ENCODE measurements at places on chromosomes 7 and 10.

GRCh38 chr7:11584406-11585031 lies 247.5 kb downstream of the THSD7A start:
- DNase-seq: no peak

DNA sequence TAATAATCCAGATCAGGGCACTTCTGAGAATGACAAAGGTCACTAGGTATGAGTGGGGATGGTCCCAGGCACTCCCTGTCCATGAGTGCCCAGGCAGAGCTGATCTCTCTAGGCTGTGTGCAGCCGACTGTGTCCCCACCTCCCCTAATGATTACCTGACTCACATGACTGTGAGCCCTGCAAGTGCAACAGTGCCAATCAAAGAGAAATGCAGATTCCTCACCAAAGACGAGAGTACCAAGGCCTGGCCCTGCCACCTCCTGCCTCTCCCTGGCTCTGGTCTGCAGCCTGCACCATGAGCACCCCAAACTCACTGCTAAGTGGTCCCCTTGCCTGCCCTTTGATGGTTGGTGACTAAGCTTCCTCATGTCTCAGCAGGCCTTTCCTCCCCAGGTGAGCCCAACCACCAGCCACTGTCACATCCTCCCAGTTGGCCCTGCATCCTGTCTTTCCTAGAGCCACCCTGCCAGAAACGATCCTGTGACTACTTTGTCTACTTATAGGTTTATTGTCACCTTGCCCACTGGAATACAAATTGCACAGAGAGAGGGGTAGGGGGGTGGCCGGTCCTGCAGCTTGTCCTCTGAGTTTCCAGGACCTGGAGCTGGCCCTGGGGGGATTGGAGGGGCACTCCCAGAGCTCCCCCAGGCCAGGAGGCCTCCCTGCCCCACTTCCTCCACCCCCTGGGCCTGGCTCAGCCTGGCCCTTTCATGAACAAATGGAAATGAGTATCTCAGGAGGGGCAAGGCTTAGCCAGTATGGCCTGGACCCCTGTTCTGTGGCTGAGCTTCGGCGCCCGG lies 22.4 kb upstream of the GDF10 start:
- DNase-seq: no peak

- DNase-seq: no peak
Observed at GRCh38 chr10:118594392-118595063, 920 bp downstream of the PRLHR start.

- DNase-seq: peak; percentile 55
Observed at GRCh38 chr10:3090914-3091787, 23.8 kb downstream of the PFKP start.

- no peak for DNase-seq
Observed at GRCh38 chr7:47572094-47572445, 9.8 kb downstream of the TNS3 start.

- DNase-seq: no peak
Observed at GRCh38 chr10:103543617-103544525, 50.4 kb downstream of the NEURL1 start.

- no peak for DNase-seq
Observed at GRCh38 chr10:95906677-95907455, 909 bp upstream of the CC2D2B start.

DNA sequence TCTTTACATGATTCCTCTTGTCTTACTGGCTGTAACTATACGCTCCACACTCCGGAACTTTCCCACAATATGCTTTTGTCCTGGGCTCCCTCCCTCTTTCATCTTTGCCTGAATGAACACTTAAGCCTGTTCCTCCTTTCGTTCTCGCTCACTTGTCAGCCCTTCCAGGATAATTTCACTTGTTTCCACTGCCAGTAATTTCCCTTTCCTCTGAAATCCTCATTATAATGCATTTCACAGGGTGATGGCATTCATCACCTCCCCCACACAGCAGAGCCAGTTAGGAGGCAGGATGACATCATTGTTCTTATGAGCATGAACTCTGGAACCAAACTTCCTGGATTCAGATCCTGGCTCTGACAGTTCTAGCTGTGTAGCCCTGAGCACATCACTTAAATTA lies 372.6 kb downstream of the GPR158 start:
- no peak for DNase-seq

- no peak for DNase-seq
Observed at GRCh38 chr10:126369125-126369710, 19.1 kb downstream of the ADAM12 start.

DNA sequence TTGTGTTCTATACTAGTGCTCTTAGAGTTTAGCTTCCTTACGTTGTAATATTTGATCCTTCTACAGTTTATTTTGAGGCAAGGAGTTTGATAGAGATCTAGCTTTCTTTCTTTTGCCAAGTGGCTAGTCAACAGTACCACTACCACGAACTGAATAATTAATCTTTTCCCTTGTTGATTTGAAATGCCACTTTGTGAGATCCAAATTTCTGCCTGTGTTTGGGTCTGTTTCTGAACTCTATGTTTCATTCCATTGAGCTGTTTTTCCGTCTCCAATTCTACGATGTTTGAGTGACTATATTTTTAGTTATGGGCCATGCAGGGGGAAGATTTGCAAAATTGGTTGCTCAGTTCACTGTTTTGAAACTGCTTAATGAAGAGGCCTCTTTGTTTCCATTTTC lies 134.7 kb downstream of the KIAA1217 start:
- no peak for DNase-seq

DNA sequence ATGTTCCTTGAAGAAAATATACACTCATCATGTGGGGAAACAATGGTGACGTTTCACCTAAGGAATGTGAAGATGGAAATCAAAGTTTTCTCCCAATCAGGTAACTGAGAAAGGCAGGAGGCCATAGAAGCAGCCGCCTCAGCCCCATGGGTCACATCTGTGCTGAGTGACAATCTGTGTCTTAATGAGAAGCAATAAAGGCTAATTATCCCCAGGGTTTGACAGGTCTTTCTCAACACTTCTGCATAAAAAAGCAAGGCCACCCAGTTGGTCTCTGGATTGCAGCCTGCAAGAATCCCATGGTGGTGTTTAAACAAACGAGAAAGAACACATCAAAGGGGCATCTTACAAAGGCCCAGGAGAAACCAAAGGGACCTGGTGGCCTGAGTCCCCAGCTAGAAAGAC lies 91.1 kb upstream of the TNS3 start:
- DNase-seq: no peak

- DNase-seq: peak; percentile 76
Observed at GRCh38 chr10:15789793-15790525, 70.2 kb upstream of the ITGA8 start.

DNA sequence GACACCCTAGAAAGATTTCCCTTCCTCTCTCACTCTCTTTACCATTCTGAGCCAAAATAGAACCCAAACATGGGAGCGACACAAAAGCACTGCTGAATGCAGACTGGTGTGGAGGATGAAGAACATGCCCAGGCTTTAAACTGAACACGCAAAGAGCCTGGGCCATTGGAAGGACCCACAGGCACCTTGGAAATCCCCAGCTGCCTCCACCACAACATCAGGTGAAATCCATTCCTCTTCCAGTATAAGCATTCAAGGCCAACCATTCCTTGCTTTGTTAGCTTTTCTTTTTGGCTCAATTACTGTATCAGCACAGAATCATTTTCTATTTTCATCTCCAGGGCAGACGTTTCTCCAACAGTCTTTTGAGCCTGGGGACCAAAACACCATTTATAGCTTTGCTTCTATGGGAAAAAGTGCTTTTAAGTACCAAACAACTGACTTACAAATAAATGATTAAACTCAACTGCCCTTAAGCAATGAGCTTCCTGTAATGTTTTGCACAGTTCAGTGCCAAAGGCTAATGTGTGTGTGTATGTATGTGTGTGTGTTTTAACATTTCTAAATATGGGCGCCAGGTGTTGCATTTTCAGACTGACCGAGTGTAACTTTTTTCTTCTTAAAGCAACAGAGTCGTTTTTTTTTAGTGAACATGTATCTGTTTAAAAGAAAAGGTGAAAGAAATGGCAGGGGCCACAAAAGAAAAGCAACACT lies 16.2 kb upstream of the BLNK start:
- DNase-seq: no peak

DNA sequence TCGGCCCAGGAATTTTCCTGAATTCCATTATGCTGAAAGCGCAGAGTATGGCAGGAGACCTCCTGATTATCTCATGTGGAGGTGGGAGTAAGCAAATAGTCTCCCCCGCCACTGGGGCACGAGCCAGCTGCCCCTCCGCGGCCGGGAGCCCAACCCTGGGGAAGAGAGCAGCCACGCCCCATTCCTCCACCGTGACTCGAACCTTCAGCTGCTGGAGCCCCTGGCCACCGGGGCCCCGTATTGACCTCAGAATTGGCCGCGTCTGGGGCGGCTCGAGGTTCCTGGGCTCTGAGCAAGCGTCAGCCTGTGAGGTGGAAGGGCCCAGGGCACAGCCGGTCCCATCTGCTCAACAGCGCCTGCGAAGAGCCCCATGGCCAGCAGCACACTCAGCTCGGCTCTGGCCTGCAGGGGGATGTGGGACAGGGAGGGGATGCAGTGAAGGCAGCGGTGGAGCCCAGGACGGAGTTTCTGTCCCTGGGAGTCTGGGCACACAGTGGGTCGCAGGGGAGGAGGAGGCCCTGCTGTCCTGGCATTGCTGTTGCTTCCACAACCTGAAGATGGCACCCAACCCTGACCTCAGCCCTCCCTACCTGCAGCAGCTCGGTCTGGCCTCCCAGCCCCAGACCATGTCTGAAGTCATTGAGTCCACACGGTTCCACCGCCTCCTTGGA lies 97.8 kb downstream of the CHST15 start:
- DNase-seq: peak; percentile 39

Measured in fibroblast of skin of left biceps (primary cell).